ENCODE measurements at places on chromosomes 2 and 18.

DNA sequence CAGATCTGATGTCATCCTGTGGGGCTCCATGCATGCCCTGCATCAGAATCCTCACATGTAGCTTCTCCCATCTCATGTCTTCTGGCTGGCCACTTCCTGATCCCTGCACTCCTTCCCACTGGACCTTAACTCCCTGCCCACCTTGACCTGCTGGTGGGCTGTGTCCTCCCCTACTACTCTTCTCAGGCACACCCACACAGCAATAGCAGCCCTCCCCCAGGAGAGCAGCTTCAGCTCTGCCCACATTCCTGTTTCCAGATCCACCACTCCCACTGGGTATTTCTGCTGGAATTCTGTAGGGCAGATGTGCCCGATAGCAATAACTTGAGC, 137.0 kb upstream of the HS6ST1 start:
- DNase-seq = no peak

GRCh38 chr2:212711856-212712255, 173.3 kb upstream of the ERBB4 start:
- DNase-seq = no peak

- no peak for DNase-seq
These were observed 388.1 kb upstream of the ACVR2A start for GRCh38 chr2:147456779-147457178.

- DNase-seq = no peak
These were observed 4.3 kb downstream of the UGT1A9 start for GRCh38 chr2:233676046-233676445.

GRCh38 chr2:175432021-175432420, 250.5 kb upstream of the ATP5MC3 start:
- no peak for DNase-seq

Measured in stimulated activated CD8-positive, alpha-beta memory T cell treated with anti-CD3 and anti-CD28 coated beads, Interleukin-12 subunit alpha, Interleukin-12 subunit beta, amount 100 ng/mL, for 1 hour (primary cell).